ENCODE measurements at places on chromosomes 11 and 22.

- no peak for DNase-seq
These were observed 625.5 kb downstream of the JRKL start for GRCh38 chr11:97015327-97015726.

DNA sequence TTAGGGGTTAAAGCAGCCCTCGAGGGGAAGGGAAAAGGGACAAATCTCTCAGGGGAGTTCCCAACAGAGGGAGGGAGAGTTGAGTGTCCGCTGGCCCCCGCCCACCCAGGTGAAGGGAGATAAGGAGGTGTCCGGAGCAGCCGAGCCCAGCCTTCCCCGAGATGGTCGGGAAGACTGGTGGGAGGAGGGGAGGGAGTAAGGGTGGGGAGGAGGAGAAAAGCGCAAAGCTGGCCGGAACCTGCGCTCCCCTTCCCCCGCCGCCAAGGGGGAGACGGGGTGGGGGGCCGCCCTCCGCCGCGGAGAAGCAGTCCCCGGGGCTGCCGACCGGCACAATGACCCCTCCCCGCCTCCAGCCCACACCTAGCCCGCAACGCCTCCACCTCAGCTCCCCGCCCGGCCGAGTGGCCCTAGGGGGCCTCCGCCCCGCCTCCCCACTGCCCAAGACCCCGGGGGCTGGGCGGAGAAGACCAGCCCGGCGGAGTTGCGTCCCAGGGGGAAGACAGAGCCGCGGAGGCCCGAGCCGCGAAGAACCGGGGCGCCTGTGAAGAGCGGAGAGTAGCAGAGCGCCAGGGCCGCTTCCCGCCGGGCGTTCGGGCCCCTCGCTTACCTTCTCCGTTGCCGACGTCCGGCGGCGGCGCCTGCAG lies 479 bp downstream of the RSF1 start:
- DNase-seq, result peak; percentile 18

GRCh38 chr22:44524806-44525205 lies 26.8 kb upstream of the RTL6 start:
- DNase-seq, result no peak

DNA sequence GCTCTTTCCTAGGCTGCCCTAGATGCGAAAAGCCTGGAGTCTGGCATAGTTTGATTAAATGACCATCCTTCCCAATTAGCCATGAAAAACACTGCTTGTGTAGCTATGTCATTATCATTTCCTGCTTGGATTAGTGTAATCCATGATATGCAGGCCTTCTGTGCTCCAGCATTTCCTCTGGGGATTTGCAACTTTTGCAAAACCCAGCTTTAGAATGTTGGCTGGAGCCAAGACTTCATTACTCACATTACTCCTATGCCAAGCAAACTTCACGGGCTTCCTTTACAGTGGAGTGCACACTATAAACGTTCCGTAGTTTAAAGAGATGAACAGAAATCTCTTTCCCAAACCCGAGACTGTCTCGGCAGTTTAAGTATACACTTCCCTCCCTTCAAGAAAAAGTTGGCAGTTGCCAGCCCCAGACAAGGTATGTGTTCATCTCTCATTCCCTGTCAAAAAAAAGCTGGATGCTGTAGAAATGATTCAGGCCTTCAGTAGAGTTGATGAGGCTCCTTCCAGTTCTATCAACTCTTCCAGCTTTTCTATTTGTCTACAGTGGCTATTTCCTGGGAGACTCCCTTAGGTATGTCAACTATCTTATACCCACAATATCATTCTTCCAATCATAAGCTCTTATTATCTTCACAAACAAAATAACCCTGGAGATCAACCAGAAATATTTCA lies 180.0 kb downstream of the MAML2 start:
- DNase-seq, result peak; percentile 85

GRCh38 chr11:43632181-43632580 lies 48.4 kb upstream of the HSD17B12 start:
- DNase-seq, result no peak

- peak; percentile 47 for DNase-seq
These were observed 5.0 kb downstream of the TUB start for GRCh38 chr11:8086001-8086479.
